ENCODE measurements at places on chromosomes 3 and 15.

DNA sequence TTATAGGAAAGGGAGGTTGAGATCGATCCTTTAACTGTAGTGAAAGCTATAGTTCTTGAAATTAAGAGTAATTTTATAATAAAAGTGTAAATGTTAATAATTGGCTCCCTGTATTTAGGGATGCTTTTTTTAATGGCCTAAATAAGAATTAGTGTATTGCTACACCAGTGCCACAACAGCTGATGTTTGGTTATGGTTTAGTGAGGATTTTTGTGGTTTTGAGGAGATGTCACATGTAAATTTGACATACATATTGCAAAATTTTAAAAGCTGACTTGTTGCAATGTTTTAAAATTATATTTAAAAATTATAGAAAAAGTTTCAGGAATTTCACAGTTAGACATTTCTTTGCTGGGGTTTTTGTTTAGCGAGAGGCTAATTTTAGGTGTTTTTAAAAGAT lies 3.9 kb downstream of the TSC22D2 start:
- DNase-seq, result no peak

- DNase-seq, result no peak
These were observed 17.9 kb upstream of the SQOR start for GRCh38 chr15:45616901-45617323.

- no peak for DNase-seq
These were observed 334.8 kb downstream of the OCA2 start for GRCh38 chr15:27764339-27764738.

DNA sequence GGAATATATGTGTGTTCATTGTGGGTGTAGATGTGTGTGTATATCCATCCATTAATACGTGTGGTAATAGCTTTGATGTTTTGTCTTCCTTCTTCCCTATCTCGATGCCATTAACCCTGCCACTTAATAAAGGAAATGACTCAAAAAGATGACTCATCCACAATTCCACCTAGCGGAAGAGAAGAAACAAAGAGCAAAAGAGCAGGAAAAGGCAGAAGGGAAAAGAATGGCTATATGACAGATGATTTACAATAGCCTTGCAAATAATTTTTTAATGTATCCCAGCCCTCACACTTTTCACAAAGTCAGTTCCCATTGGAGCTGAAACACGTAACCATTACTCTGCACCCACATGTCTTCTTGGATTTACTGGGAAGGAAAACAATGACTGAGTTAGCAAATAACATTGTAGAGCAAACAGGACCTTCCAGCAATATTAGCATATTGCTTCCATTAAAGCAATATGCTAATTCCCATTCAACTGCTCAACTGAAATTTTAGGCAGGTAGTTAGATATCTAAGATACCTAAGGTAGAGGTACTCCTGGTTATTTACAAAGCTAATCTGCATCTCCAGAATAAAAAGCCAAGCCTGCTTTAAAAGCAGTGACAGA lies 197.2 kb downstream of the KCNAB1 start:
- DNase-seq, result no peak

GRCh38 chr3:157586293-157586692 lies 83.1 kb upstream of the VEPH1 start:
- no peak for DNase-seq

DNA sequence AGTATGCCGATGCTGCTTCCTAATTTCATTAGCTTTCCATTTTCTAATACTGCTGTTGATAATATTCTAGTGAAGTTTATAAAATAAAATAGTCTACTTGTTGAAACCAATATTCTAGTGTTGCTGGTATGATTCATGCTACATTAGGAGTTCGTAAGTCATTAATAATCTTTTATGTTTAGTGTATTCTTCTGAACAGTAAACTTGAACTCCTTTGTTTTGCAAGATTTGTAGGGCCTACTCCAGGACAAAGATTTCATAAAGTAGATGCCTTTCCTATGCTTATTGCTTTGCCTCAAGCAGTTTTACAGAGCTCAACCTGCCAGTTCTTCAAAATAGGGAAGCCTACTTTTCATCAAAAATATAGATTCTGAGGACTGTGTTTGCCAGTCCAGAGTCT lies 111.5 kb downstream of the RSRC1 start:
- DNase-seq, result no peak

DNA sequence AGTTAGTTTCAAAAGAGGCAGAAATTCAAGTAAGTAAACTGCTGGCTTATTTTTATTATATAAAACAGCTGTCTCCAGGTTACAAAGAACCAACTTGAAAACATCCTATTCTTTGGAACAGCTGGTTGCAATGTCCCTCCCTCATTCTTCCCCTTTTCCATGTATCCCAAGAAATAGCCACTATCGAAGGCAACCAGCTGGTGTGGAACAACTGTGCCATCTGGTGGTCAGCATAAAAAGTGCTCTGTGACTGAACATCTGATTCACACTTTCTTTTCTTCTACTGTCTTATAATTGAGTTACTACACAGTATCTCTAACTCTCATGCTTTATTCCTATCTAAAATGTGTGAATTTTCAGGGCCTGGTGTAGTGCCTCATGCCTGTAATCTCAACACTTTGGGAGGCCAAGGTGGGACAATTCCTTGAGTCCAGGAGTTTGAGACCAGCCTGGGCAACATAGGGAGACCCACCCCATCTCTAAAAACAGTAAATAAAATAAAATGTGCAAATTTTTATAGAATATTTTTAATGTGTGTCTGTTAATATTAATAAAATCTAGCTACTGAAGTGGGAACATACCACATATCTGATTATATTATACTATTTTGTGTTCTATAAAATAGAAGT lies 9.6 kb downstream of the OSBPL11 start:
- DNase-seq, result no peak

GRCh38 chr3:12750658-12751071 lies 8.4 kb downstream of the TMEM40 start:
- no peak for DNase-seq

GRCh38 chr3:170572665-170573253 lies 13.1 kb downstream of the SLC7A14 start:
- DNase-seq, result no peak

GRCh38 chr3:193744822-193745684 lies 152.0 kb downstream of the OPA1 start:
- DNase-seq, result no peak

- DNase-seq, result no peak
These were observed 102.1 kb upstream of the FHIT start for GRCh38 chr3:61353382-61353781.

- no peak for DNase-seq
These were observed 31.0 kb upstream of the THBS1 start for GRCh38 chr15:39549912-39550311.

DNA sequence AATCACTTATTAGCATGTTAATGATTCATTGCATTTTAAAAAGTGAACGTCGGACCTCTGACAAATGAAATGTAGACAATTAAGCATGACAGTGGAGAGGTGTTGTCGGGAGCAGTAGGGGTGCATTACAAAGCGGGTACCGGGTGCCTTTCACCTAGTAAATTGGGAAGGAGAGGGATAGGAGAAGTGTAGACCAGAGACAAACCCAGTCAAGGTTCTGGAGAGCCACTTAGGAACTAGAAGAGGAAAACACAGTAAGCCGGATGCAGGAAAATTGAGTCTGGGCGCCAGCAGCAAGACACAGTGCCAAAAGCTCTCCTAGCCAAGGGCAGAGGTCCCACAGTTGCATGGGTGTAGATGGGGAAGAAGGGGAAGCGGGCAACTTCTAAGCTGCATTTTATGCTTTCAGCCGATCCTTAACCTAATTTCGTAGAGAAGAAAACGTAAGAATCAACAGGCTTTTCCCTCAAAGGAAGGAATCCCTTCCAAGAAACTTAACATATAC lies 3.1 kb upstream of the CERS3 start:
- no peak for DNase-seq

DNA sequence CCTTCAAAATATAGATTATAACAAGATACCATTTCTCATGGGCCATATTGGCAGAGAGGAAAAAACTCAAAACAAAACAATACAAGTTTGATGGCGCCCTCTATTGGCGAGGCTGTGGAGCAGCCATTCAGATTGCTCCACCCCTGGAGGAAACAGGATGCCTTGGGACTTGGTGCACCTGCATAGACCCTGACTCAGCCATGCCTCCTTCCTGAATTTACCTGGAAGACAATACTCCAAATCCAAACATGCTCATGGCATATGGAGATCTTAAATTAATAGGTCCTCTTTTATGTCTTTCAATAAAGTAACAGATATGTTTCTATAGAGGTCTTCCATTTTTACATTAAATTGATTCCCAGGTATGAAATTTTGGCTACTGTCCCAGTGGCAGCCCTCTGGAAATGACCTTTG lies 90.0 kb downstream of the APBA2 start:
- no peak for DNase-seq

DNA sequence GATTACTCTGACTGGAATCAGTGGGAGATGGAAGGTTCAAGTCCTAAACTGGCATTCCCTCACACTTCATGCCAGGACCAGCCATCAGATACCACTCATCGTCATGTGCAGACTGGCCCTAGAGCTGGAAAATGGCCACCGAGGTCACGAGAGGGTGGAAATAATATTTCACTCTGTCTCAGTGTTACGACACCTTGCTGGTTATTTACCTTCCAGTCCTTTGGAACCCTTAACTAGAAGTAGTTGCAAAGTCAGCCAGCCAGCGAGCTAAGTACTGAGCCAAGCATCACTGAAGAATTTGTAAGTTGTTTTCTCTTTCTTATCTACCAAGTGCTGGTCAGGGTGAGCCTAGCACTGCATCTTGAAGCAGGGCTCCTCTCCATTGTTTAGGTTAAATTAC lies 309.9 kb upstream of the RASGRP1 start:
- DNase-seq, result no peak

GRCh38 chr15:54618120-54618519 lies 578.6 kb downstream of the RSL24D1 start:
- no peak for DNase-seq

- no peak for DNase-seq
These were observed 165.8 kb downstream of the ERC2 start for GRCh38 chr3:56302417-56302816.

DNA sequence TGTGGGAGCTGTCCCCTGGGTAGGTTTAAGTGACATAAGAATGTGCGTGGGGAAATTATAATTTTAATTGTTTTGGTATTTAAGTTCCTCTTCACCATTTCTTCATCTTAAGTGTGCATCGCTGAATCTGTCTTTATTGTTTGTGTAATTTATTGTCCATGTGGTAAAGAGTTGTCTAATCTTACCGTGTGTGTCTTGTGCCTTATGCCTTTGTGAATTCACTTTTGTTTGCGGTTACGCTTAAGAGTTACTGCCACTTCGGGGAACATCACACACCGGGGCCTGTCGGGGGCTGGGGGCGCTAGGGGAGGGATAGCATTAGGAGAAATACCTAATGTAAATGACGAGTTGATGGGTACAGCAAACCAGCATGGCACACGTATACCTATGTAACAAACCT lies 767 bp downstream of the WDR48 start:
- DNase-seq, result no peak

- DNase-seq, result no peak
These were observed 31.8 kb downstream of the LPP start for GRCh38 chr3:188185717-188186251.

- no peak for DNase-seq
These were observed 15.1 kb downstream of the EIF1B start for GRCh38 chr3:40324621-40325020.

DNA sequence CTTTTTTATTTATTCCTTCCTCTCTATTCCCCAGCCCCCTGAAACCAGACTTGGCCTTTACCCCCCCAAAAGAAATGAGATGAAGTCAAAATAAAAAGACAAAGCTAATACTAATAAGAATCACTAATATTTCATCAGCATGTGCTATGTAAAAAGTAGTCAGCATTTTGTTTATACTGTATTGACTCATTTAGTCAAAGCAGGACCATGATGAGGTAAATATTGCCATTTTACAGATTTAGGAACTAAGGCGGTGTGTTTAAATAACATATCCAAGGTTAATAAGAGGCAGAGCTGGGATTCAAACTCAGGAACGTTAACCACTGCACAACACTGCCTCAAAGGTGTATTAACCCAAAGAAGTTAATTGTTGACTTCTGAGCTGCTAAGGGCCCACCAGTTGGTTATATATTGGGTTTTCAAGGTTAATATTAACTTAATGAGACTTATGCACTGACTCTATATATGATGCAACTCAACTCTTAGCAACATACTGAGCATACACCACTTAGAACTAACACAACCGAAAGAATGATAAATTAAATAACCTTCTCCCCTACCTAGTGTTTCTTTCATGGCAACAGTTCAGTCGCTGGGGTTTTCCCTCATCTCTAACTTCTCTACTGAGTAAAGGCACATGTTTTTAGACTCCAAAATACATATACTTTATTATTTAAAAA lies 34.7 kb downstream of the FOXP1 start:
- DNase-seq, result no peak

DNA sequence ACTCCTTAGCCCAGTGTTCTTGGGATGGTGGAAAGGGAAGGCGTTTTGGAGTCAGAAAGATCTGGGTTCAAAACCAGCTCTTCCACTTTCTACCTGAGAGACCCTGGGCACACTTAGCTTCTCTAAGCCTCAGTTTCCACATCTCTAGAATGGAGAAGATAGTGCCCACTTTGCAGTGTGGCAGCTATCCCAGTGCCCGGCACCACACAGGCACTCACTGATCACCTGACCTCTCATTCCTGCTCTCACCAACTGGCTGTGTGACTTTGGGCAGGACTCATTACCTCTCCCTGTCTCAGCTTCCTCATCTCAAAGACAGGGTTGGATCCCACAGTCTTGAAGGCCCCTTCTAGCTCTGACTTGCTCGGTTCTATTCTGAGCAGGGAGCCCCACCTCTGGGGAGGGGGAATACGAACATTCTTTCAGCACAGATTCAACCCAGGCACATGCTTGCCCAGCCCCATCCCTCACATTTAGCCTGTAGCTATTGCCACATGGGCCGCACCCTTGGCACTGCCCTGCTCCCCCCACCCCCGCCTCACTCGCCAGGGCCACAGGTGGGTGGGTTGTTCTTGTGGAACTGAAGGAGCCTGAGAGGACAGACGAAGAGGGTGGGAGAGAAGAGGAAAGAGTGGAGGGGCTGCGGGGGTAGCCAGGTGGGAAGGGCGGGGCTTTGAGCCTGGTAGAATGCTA lies 39.2 kb downstream of the EPHB3 start:
- no peak for DNase-seq

GRCh38 chr15:92116330-92116729 lies 262.8 kb downstream of the SLCO3A1 start:
- no peak for DNase-seq

- DNase-seq, result no peak
These were observed 87.2 kb upstream of the PEX5L start for GRCh38 chr3:180123928-180124327.

- no peak for DNase-seq
These were observed 340.3 kb downstream of the SLC9A9 start for GRCh38 chr3:143507735-143508580.

- DNase-seq, result no peak
These were observed 45.8 kb upstream of the ETV5 start for GRCh38 chr3:186154641-186155040.

DNA sequence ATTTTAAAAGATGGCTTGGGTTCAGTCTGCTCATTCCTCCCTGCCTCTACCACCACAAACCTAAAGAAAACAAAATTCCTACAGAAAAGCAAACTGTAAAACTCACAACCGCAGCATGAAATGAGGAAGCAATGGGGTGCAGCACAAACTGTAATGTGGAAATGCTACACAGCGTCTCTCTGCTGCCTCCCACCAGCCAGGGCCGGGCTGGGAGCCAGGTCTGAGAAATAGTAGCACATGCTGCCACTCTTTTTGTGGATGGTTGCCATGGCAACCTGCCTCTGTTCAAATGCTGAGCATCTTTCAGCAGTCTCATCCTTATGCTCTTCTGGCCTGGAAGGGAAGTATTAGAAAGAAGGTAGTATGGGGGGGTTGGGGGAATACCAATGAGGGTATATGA lies 55.4 kb downstream of the EOMES start:
- DNase-seq, result peak; percentile 63

- DNase-seq, result no peak
These were observed 202.3 kb downstream of the NEK10 start for GRCh38 chr3:27166888-27167287.

Measured in iPS DF 19.7 (cell line).